HS-5 (cell line): ENCODE measurements at places on chromosomes 11 and 22.

DNA sequence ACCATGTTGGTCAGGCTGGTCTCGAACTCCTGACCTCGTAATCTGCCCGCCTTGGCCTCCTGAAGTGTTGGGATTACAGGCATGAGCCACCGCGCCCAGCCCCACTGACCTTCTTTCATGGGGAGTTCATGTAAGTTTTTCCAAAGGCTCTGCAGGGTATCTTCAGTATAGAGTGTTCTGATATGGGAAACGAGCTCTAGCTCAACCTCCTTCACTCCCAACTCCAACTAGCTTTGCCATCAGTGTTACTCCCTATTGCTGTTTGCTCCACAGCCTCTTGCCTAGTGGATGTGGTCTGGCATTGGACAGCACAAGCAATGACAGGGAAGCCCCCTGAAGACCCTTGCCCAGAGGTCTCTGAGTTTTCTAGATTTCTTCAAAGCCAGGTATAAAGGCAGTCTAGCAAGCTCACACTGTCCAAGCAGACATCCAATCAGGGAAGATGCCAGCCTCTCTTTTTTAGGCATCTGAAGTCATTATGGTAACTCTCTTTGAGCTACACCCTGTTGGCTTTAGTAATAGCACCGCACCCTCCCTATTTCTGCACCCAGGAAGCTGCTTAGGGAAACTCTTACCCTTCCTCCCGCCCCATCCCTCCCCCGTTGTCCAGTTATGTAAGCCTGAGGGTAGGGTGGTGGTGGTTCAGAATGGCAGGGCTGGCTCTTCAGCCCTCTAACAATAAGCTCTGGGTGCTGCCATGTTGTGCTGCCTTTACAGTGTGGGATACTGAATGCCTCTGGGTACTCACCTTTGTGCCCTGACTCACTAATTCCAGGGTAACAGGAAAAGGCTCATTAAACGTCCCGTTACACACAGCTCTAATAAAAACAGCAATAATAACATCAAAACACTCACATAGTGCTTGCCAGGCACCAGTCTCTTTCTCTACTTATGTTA is 41.4 kb upstream of the CLDN5 start:
- no peak for DNase-seq

GRCh38 chr11:914747-915501 is 4.3 kb upstream of the CHID1 start:
- DNase-seq, result no peak

DNA sequence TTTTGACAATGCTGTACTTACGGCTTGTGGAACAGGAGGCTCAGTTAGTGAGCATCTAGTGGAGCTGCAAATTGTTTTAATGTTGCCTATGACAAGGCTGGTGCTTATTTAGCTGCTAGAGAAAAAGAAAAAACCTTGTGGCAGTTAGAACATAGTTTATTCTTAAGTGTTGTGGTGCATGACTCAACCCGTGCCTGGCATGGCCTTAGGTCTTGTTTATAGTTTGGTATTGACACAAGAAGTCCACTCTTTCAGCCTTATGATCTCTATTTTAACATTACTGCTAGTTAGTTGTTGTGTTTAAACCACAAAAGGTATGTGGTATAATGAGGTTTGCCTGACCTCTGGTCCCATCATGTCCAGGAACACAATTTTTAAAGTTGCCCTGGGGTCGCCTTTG is 744.6 kb downstream of the FAM181B start:
- DNase-seq, result no peak

DNA sequence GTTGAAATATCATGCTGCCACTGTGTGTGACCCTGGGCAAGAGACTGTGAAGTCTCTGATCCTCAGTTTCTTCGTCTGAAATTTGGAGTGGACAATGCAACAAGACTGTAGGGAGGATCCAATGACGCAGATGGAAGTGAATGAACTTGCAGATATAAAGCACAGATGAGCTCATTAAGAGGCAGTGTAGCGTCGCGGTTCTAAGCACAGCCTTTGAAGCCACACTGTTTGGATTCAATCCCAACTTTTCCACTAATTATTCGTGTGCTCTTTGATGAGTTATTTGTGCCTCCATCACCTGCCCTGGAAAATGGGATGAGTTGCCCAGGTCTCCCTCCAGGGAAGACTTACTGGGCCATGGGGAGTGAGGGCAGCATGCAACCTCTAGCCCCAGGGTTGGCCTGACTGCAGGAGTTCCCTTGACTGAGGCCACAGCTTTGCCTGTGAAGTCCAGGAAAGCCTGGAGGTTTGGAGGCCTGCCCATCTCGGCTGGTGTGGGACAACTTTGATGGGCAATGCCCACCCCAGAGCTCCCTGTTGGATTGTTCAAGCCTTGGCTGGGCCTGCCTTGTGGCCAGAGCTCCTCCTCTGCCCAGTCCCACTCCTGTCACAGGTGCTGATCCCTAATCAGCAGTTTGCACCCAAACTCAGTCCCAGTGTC is 266.0 kb upstream of the B3GAT1 start:
- no peak for DNase-seq

DNA sequence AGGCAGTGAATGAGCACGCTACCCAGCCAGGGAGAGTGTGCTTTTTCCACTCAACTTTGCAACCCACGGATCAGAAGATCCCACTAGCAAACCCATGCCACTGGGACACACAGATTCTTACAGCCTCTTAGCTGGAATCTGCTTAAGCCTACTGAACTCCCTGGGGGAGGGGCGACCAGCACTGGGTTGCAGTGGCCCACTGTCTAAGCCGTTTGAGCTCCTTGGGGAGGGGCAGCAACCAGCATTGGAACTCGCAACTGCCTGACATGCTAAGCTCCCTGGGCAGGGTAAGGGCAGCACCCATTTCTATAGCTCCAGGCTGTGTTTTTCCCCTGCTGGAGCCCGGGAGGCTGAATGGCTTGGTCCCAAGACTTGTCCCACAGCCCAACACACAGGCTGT is 99.6 kb downstream of the FAM168A start:
- no peak for DNase-seq

- no peak for DNase-seq
Measured at GRCh38 chr11:7612661-7613393, 60.5 kb downstream of the CYB5R2 start.

- DNase-seq, result no peak
Measured at GRCh38 chr11:10648871-10649270, 44.7 kb downstream of the IRAG1 start.

DNA sequence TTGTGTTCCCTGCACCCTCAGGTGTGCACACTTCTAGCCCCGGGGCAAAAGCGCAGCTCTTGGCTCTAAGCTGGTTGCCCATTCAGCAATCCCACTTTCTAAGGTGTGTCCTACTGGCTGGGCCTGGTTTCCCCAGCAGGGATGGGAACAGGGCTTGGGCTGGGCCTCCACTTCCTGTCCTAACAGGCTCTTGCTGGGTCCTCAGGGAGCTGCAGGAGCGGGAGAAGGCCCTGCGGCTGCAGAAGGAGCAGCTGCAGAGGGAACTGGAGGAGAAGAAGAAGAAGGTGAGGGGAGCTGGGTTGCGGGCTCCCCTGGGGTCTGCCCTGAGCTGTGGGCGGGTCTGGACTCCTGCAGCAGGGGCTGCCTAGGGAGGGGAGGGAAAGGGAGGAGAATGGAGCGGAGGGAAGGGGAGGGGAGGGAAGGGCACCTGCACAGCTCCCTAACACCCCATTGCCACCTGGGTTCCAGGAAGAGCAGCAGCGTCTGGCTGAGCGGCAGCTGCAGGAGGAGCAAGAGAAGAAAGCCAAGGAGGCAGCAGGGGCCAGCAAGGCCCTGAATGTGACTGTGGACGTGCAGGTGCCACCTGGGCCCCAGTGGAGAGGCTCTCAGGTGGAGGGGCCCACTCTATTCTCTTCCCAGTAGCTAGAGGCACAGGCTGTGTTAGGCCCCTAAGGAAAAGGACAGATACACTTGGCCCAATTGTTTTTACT is 24.6 kb downstream of the INCENP start:
- no peak for DNase-seq

GRCh38 chr22:36536717-36537116 is 7.8 kb upstream of the EIF3D start:
- DNase-seq, result no peak

DNA sequence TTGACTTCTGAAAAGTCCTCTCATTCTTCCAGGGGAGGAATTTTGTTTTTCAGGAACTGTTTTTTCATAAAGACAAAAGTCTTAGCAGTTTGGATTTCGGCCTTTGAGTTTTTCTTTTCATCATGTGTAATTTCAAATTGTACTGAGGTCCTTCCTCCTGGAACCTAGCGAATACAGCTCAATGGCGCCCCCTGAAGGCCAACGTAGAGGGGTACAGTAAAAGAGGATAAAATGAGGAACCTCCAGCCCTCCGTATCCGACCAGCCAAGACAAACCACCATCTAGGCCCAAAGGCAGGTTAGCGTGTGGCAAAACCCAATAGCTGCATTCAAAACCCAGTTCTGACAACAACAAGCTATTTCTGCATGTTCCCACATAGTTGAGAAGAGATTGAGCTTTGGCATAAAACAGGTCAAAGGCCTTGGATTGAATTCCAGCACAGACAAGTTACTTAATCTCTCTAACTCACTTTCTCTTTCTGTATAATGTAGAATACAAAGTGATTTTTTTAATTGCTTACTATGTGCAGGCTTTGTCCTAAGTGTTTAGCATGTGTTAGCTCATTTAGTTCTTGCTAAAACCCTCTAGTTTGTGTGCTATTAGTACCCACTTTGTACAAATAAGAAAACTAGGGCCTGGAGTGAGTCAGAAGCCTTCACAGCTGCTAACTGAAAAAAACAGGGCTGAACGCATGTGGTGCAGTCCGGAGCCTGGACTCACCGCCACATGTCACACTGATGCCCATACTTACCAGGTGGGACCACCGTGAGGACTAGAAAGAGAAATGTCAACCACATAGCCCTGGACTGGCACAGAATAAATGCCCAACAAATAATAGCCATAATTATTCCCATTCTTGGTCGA is 43.2 kb upstream of the ETS1 start:
- DNase-seq, result peak; percentile 68

DNA sequence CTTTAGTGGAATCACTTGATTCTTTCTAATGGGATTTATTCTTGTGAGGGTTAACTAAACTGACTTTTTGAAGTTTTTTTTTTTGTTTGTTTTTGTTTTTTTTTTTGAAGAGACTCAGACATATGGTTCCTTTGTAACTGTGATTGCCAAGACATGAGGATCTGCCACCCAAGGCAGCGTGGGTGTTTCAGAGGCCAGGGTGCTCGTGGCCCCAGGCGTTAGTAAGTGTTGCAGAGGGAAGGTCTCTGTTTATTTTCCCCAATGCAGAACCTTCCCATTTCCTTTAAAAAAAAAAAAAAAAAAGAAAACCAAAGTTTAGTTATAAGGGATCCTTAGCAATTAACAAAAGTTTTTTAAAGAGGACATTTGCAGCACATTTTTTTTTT is 94.8 kb downstream of the CTTN start:
- DNase-seq, result no peak

DNA sequence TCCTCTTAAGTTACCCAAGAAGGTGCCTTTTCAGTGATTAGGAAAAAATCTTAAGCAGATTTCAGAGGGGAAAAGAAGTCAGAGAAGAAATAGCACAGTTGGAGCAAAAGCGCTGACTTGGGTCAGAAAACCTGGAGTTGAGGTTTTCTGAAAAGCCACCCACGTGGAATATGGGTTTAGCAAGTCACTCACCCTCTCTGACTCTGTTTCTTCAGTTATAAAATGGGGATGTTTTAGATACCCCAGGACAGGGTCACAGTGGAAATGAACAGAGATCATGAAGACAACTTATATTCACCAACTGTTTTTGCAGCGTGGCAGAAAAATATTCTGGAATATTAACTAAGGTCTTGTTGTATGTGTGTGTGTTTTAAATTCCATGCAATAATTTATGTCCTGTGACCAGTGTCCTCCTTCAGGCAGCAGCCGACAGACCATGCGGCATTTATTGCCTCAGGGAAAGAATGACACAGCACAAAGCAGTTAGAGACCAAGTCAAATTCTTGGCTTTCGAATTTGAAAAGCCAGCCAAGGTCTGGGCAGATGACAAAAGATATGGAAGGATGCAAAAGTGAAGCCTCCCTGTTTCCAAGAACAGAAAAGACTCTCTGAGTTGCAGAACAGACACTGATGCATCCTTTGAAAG is 119.9 kb downstream of the MIAT start:
- DNase-seq, result no peak

DNA sequence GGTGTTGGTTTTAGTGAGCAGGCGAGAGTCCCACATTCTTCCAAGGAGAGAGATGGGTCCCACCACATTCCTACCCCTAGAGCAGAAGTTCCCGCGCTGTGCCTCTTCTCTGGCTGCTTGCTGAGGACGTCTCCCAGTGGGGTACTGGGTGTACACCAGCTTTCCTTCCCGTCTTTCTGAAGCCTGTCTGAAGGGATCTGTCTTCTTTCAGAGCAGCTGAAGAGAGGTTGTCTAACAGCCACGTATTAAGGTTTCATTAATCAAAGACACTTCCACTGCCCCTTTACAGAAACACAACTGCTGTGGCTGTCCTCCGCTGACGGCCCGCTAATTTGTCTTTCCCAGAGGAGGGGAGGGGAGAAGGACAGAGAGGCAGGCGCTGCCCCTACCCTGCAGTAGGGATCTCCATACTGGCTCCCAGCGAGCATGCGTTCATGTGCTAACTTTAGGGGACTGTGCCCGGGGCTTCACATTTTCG is 56.0 kb downstream of the ZBTB16 start:
- no peak for DNase-seq

- DNase-seq, result no peak
Measured at GRCh38 chr22:44983878-44984482, 25.8 kb downstream of the PHF21B start.

- DNase-seq, result no peak
Measured at GRCh38 chr22:20602609-20603164, 95.3 kb downstream of the MED15 start.

DNA sequence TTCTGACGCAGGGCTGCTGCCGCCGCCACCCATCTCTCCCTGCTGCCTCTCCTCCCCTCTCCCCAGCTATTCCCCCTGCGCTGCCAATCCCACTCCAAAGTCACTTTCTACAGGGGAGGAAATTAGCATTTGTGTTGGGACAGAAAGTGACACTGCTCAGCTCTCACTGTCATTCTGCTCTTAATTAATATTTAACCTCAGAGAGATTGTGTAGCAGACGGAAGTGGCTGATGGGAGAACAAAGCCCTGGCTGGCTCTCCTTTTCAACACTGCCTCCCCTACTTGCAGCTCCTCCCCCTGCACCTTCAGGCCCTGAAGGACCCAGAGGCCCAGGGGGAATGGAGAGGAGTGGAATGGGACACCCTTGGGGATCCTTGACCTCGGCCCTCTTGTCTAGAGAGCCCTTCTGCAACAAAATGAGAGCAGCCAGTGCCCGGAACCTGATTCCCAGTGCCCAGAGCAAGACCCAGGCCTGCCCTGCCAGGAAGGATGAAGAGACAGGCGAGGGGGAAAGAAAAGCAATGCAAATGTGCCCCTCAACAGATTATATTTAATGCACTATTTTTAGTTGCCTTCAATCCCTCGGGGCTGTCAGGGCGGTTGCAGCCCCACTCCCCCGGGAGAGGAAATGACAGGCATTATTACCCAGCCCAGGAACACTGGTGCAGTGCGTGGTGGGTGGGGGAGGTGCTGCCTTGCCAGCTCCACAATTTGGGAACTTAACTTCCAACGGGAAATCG is 14.6 kb upstream of the NRGN start:
- no peak for DNase-seq

DNA sequence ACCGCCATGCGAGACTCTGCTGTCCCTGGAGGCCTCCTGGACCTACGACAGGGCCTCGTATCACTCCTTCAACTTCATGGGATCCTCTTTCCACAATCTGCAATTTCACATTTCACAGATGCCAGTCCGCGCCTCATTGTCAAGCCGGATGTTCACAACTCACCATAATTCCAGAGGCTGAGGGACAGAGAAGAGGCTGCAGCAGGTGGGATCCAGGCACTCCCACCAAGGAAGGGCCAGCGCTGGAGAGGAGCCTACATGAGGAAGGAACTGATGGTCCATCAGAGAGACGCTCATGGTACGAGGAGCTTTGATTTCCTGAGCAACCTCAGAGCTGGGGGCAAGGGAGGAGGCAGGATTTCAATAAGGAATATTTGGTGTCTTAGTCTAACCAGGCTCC is 495.0 kb downstream of the BRD1 start:
- no peak for DNase-seq
